Neural cell (in vitro differentiated cells): ENCODE measurements at places on chromosomes 13 and 19. TPM values are rescaled to one million over a fixed set of nuclear protein-coding genes. Genes with fewer than 3 reads are reported as not detected.

The PNMA8B gene
- polyA plus RNA-seq, result 9.9 and 10.1 TPM in 2 replicates

The KATNAL1 gene
- polyA plus RNA-seq, result 21.9 and 24.9 TPM in 2 replicates

The PALM gene
- polyA plus RNA-seq, result 74.8 and 87.3 TPM in 2 replicates

The LPAR6 gene
- not detected in 2 replicates for polyA plus RNA-seq

The REEP6 gene
- polyA plus RNA-seq, result 10.7 and 17.0 TPM in 2 replicates

The PSG4 gene
- not detected in 2 replicates for polyA plus RNA-seq
